Fibroblast of mammary gland (primary cell): ENCODE measurements at places on chromosomes 12 and 14.

- DNase-seq: no peak
These were observed 107.2 kb downstream of the DUSP6 start for GRCh38 chr12:89245090-89245489.

DNA sequence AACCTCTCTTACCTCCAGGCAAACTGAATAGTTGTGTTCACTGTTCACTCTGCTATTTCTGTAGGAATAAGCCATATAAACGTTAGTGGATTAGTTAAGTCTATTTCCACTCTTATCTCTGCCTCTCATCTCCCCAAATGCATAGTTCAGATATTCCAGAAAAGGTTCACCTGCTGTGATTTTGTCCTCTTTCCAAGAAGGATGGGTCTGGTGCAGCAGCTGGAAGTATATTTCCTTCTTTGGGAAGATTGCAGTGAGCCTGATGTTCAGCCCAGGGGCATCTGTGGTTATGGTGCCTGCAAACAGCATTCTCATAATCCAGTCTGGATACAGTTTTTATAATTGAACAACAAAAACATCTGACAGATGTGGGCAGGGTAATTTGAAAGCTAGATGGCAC is 97.7 kb downstream of the TPH2 start:
- DNase-seq: no peak

- peak; percentile 93 for DNase-seq
These were observed 9.7 kb upstream of the IFI27 start for GRCh38 chr14:94100847-94101246.

GRCh38 chr12:11561411-11561810 is 88.1 kb upstream of the ETV6 start:
- DNase-seq: no peak

- no peak for DNase-seq
These were observed 77.8 kb downstream of the PDE6H start for GRCh38 chr12:15050659-15051058.
